Renal cortical epithelial cell (primary cell): ENCODE measurements at places on chromosomes 4 and X.
A peak's percentile ranks its signal among the peaks of the same experiment; 100 is the strongest.

- no peak for DNase-seq
Observed at GRCh38 chr4:22814906-22815305, 122.2 kb downstream of the GBA3 start.

- DNase-seq = peak; percentile 88
Observed at GRCh38 chrX:79630033-79631009, 263.2 kb upstream of the ITM2A start.

GRCh38 chrX:19040373-19040772, 56.5 kb upstream of the PHKA2 start:
- peak; percentile 7 for DNase-seq

DNA sequence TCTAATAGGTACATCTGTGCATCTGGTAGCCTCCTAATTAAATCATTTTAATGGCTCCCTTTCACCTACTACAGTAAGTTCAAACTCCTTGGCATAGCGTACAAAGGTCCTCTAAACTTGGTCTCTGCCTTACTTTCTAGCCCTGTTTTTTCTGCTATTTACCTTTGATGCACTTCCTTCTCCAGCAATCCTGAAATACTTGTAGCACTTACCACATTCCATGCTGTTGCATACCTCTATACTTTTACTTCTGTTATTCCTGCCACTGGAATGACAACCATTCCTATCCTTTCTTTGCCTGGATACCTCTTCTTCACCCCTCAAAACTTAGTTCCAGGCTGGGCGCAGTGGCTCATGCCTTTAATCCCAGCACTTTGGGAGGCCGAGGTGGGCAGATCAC, 56.6 kb upstream of the LHFPL1 start:
- DNase-seq = no peak

- DNase-seq = peak; percentile 50
Observed at GRCh38 chr4:3483471-3483921, 20.4 kb downstream of the DOK7 start.

GRCh38 chr4:24104158-24104565, 214.3 kb upstream of the PPARGC1A start:
- DNase-seq = no peak

DNA sequence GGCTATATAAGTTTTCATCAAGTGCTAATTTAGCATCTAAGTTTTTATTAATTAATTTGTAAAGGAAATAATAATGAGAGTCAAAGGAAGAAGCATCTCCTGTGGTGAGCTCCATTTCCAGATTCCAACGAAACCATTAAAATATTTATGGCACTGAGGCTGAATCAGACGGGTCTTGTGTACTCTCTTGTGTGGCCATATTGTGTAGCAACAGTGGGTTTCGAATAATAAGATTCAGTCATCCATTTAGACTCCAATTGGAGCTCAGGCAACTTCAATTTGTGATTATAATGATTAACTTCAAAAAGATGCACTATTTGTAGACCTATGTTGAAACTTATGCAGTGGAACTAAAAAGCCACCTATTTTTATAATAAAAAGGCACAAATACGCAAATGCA, 82.4 kb downstream of the SNCA start:
- DNase-seq = peak; percentile 98

- DNase-seq = no peak
Observed at GRCh38 chrX:134659761-134660160, 1.5 kb upstream of the PLAC1 start.

- no peak for DNase-seq
Observed at GRCh38 chrX:9758021-9758638, 7.5 kb downstream of the GPR143 start.

DNA sequence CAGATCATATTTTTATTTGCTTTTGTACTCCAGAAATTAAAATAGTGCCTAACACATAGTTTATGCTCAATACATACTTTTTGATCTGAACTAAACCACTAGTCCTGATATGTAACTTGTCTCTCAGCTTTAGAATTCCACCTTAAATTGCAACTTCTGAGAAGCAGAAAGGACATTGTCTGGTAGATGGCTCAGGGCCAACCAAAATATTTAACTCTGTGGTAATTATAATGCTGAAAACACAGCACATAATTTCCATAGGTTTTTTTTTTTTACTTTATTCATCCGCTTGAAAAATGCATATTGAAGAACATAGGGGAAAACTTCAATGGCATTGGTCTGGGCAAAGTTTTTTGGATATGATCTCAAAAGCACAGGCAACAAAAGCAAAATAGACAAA, 59.3 kb downstream of the AREG start:
- DNase-seq = peak; percentile 43

DNA sequence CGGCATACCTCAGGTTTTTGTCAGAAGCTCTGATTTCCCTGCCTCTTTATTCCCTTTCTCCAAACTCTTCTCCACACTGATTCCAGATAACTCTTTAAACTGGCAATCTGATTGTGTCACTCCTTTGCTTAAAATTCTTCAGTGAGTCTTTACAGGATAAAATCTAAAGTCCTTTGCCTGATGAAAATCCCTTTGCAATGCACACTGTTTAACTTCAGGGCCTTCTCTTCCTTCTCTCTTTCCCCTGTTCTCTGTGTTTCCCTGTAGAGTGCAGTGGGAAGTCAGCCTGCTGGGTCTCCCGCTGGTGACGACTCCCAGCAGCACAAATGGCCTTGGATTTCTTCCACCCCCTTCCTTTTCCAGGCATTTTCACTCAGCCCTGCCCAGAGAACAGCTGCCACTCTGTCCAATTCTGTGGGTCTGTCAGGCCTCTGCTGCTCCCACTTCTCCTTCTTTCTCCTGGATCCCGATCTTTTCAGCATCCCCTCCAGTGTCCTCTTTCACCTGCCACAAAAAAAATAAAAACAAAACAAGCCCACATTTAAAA, 189.9 kb upstream of the NWD2 start:
- no peak for DNase-seq

GRCh38 chr4:2946812-2947600, 16.2 kb downstream of the NOP14 start:
- DNase-seq = no peak

DNA sequence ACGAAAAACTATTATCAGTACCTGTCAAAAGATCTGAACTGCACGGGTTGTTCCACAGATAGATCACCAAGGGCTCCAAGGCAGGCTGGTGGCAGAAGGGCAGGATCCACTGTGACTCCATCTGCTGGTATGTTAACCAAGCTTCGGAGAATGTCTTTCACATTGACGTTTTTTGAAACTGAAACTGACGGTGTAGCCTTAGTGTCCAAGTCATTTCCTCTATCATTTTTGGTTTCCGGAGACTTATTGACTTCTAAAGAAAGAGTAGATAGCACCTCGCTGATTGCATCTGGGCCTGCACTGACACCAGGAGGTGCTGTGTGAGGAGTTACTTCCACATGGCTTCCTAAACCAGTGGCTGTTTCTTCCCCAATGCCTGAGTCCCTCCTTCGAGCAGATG, 186.9 kb downstream of the LRBA start:
- no peak for DNase-seq

GRCh38 chr4:568962-569361, 7.1 kb downstream of the TMEM271 start:
- DNase-seq = no peak
